KBM-7 (cell line): ENCODE measurements at places on chromosomes 12 and 14.

DNA sequence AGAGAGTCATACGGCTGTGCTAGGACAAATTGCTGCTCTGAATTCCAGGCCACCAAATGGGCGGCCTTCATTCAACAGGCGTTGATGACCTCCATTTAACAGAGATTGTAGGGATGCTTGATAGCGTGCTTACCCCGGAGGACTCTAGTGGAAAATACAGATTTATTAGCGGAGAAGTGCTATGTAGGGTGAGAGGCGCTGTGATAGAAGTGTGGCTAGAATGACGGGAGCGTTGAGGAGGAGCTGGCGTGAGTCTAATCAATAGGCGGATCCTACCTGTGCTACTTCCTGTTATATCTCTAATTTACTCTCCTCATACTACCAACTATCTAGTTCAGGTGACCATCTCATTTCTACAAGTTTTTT is 668 bp downstream of the MRPS35 start:
- DNase-seq = peak; percentile 52

- DNase-seq = no peak
Measured at GRCh38 chr12:5191803-5192538, 148.3 kb downstream of the KCNA5 start.

DNA sequence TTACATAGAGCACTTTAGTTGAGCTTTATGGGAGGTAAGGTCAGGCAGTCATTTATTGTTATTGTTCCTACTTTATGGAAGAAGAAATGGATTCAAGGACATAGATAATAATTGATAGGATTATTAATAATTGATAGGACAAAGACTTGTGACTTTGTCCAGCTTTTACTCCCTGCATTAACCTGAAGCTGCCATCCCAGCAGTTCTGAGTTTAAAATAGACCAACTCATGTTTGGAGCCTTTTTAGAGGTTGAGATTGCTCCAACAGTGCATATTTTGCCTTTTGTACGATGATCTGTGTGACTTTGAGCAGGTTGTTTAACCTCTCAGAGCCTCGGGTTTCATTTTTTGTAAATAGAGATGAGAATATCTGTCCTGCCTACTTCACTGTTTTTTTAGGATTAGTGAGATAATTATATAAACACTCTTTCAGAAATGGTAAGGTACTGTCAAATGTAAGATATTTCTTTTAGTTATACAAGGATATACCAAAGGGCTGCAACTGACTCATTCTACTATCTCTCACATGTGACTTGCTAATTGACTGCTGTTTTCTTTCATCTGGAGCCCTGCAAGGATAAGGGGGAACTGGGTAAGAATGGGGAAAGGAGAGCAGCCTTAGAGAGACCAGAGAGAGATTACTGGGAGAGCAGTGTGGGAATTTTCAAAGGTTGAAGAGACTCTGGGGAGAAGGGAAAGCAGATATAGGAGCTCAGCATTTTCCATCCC is 15.3 kb downstream of the WDR20 start:
- DNase-seq = no peak

DNA sequence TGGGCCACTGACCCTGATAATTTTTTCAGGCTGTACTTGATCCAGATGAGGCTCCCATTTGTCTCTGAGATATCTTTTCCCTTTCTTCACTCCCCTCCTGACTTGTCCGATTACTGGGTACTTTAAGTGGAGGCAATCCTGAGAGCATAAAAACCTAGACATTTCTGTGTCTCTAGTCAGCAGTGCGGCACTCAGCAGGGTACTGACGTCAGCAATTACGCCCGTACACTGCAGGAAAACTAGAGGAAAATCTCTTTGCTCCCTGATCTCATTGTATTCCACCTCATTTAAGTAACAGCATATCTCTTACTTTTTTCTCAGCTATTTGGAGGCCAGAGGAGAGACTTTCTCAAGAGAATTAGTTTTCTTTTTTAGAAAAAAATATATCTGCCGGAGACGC is 315.5 kb upstream of the OR4E1 start:
- no peak for DNase-seq

GRCh38 chr12:6948873-6949594 is 2.1 kb upstream of the PTPN6 start:
- DNase-seq = no peak

GRCh38 chr14:36863271-36863670 is 201.6 kb downstream of the PAX9 start:
- DNase-seq = no peak

DNA sequence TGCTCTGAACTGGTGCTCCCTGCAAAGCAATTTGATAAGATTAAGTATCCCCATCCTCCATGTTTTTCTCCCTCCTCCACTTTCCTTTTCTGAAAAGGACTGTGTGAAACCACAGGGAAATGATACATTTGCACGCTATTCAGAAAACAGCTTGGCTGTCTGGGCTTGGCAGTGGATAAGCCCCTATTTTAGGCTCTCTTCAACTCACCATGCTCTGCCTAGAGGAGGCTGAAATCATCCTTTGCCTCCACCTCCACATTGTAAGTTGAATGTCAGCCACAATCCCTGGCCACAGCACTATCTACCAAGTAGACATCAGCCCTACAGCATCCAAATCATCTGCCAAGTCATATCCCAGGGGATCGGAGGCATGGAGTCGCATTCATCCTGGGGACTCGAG is 642.3 kb downstream of the RPS29 start:
- DNase-seq = no peak

GRCh38 chr12:74848006-74848405 is 310.4 kb downstream of the ATXN7L3B start:
- no peak for DNase-seq

- DNase-seq = no peak
Measured at GRCh38 chr12:122870163-122870842, 25.6 kb downstream of the VPS37B start.

GRCh38 chr12:101963697-101964096 is 86.3 kb downstream of the DRAM1 start:
- DNase-seq = no peak

- peak; percentile 64 for DNase-seq
Measured at GRCh38 chr14:103118663-103119404, 4.4 kb upstream of the TNFAIP2 start.

GRCh38 chr14:45968037-45968436 is 683.5 kb downstream of the RPL10L start:
- no peak for DNase-seq

GRCh38 chr12:105319691-105320209 is 10.7 kb upstream of the C12orf75 start:
- no peak for DNase-seq

GRCh38 chr12:108649669-108650068 is 16.0 kb upstream of the SELPLG start:
- no peak for DNase-seq

DNA sequence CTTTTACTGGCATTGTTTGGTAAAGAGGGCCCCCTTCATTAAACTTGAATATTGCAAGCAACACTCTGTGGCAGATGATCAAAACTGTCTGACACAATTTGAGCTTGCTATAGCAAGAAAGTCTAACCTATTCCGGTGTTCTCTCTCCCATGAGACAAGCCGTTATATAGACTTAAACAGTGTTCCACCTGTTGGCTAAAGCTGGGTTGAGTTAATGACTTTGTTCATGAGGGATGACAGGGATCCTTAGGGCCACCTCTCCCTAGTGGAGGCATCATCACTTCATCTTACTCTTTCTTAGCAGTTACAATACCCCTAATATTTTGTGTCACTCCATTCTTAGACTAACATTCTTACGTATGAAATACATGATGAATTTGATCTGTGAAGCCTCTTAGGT is 3.8 kb downstream of the EIF5 start:
- DNase-seq = no peak

GRCh38 chr12:24898606-24899005 is 50.3 kb downstream of the BCAT1 start:
- no peak for DNase-seq

DNA sequence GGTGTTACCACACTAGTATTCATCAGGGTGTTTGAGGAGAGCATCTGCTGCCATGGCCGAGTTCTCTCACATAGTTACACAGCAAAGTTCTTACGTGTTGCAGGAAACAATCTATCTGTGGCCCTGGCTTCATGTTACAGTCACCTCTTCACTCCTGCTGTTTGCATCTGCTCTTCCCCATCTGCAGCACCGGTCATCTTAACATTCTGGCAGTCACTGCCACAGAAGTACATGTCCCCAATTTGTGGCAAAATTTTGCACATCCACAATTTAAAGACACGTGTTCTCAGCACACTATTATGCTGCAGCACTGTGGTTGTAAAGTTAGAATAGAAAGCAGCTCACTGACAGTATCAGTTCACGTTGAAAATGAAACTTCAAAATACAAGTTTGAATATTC is 23.2 kb downstream of the MAPK1IP1L start:
- no peak for DNase-seq

DNA sequence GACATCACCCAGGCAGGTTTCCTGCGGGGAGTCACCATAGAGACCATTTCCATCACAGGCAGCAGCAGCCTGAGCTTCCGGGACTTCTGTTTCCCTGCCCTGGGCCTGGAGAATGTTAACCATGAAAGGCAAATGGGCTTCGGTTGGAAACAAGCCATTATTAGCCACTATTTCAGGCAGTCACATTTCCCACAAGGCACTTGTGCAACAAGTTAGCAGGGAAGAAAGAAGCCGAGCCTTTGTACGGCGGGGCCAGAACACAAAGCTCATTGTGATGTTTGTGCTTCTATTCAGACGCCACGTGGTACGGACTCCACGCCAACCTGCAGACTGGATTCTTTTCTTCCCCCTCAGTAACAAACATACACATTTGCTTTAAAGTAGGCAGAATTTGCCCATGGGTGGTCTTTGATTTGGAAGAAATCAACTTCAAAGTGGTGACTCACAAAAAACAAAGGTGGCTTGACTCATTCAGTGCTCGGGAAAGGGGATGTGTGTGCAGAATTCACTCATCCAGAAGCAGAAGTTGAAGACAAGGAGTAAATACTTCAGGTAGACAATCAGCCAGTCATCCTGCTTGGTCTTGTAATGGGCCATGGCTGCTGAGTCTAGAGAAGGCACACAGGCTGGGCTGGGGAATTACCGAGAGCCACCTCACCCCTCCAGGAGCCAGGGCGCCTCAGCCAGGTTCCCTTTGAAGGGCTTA is 154.2 kb upstream of the PRMT8 start:
- no peak for DNase-seq

GRCh38 chr12:109092497-109093021 is 713 bp downstream of the ALKBH2 start:
- DNase-seq = peak; percentile 32

DNA sequence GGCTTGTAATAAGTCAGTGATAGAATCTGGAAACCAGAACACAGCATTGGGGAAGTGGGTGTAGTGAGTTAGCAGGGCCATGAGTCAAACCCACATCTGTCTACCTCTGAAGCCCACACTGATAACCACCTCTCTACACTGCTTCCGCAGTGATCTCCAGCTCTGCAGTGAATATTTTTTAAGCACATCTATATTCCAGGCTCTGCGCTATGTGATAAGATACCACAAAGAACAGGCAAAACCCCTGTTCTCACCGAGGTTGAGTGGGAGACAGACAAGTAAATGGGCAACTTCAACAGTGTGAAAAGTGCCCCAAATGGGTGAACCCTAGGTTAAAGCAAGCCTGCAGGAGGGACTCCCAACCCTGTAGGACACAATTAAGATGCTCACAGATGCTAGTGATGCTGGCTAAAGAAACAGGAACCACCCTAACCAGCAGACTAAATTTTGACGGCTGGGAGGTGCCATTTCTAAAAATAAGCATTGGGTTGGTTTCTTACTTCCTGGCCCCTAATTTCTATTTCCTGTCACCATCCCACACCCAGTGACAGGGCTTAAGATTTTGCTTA is 375.0 kb downstream of the DPF3 start:
- DNase-seq = peak; percentile 78

DNA sequence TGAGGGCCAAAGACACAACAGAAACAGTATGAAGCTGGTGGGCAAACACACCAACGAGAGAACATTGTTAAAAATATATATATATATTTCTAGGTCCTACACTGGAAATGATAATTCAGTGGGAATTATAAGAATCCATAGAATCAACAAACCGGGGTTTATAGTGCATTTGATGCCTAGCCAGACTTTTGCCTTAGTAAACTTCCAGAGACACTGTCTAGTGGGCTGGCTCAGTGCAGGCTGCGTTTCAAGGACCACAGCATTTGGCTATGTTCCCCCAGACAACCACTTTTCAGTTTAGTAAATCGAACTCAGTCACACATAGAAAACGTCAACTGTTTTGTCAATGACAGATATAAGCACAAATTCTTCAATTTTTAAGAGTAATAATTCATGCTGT is 41.9 kb downstream of the SLC38A4 start:
- DNase-seq = no peak

DNA sequence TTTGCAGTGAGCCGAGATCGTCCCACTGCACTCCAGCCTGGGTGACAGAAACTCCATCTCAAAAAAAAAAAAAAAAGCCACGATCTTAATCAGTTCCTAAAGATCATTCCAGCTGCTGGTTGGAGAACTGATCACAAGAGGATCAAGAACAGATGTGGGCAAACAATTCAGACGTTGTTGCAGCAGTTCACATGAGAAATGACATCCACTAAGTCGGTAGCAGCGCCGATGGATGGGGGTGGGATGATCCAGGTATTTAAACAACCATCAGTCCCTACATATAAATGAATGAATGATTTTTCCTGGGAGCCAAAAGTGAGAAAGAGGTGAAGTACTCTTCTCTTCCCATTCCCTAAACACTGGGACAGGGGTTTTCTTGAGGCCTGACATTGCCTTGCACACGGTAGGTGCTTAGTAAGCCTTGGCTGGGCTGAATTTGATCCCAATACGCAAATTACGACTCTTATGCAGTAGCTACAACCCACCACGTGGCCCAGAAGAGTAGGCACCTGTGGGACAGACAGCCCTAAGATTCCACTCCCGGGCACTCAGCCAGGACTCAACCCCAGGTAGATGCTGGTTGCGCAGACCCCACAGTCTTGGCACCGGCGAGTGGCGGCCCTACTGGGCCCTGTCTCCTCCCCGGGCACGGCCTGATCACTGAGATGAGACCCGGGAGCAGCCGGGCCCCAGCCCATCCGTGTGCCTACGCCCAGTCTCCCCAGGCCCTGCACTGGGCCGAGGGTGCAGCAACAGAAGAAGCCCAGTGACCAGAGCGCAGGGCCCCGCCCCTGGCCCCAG is 565 bp downstream of the SPRYD3 start:
- DNase-seq = peak; percentile 51

DNA sequence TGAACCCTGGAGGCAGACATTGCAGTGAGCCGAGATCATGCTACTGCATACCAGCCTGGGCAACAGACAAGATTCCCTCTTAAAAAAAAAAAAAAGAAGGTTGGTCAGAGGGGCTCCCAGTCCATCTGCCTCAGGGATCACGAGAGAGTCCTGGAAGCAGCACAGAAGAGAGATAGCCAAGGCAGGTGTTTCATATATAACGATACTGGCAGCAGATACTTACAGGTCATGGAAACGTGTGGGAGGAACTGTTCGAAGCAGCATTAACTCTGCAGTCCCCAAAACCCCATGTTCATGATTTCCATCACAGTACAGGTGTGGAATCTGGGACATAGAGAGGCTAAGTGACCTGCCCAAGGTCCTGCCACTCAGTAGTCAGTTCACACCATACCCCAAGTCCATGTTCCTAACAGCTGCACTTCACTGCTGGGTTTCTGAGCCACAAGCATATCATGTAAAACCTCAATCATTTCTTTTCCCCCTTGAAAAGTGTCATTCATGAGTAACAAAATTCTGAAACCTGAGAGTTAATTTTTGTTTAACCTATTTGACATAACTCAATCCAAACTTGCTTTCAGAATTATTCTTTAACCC is 16.7 kb downstream of the CDK2AP1 start:
- no peak for DNase-seq

- peak; percentile 80 for DNase-seq
Measured at GRCh38 chr12:89166525-89166934, 185.8 kb downstream of the DUSP6 start.
